Left ventricle myocardium inferior (tissue), 1 donor: ENCODE measurements at places on chromosomes 5 and 9. TPM values are rescaled to one million over a fixed set of nuclear protein-coding genes. Genes with fewer than 3 reads are reported as not detected.

The PFN3 gene
- total RNA-seq: not detected

The PCDH12 gene
- 7.6 TPM for total RNA-seq

The HINT2 gene
- 71.1 TPM for total RNA-seq

The APBA1 gene
- 3.0 TPM for total RNA-seq

The SV2C gene
- total RNA-seq: 0.44 TPM

The WNT8A gene
- total RNA-seq: not detected

The SPATA31D4 gene
- not detected for total RNA-seq

The AOPEP gene
- total RNA-seq: 175 TPM

The SHB gene
- total RNA-seq: 19.4 TPM

The PTGDS gene
- total RNA-seq: 3,579 TPM

The TTC39B gene
- total RNA-seq: 1.6 TPM

The SNX24 gene
- 16.0 TPM for total RNA-seq

The TXNDC8 gene
- not detected for total RNA-seq

The GMCL2 gene
- not detected for total RNA-seq

The HSPA5 gene
- 202 TPM for total RNA-seq

The HAVCR2 gene
- total RNA-seq: 3.1 TPM

The GABBR2 gene
- 1.1 TPM for total RNA-seq

The OBP2B gene
- not detected for total RNA-seq

The PTPA gene
- total RNA-seq: 162 TPM

The PKD2L2 gene
- 0.16 TPM for total RNA-seq

The THBS4 gene
- 51.4 TPM for total RNA-seq

The TRAF2 gene
- total RNA-seq: 10.0 TPM

The PCDHB11 gene
- 0.77 TPM for total RNA-seq

The C5 gene
- total RNA-seq: 0.63 TPM

The SPATA31C2 gene
- total RNA-seq: not detected

The DDX31 gene
- total RNA-seq: 4.4 TPM

The PCDHA10 gene
- total RNA-seq: 0.05 TPM

The SLIT3 gene
- total RNA-seq: 22.7 TPM

The PCDHA2 gene
- not detected for total RNA-seq

The CDHR2 gene
- total RNA-seq: 0.33 TPM

The INSL4 gene
- not detected for total RNA-seq

The ANGPTL2 gene
- 35.7 TPM for total RNA-seq

The PCDHB4 gene
- total RNA-seq: 0.80 TPM

The SPATA31A3 gene
- not detected for total RNA-seq

The TEX48 gene
- total RNA-seq: not detected

The UGT3A2 gene
- total RNA-seq: not detected

The OGN gene
- 19.2 TPM for total RNA-seq

The SLC46A2 gene
- not detected for total RNA-seq

The TSLP gene
- 5.3 TPM for total RNA-seq

The DBN1 gene
- total RNA-seq: 21.8 TPM

The C5orf52 gene
- not detected for total RNA-seq

The MSH3 gene
- total RNA-seq: 11.0 TPM

The SLC6A7 gene
- total RNA-seq: not detected
